ENCODE measurements at places on chromosomes 1 and 21. TPM values are rescaled to one million over a fixed set of nuclear protein-coding genes. Genes with fewer than 3 reads are reported as not detected.

GRCh38 chr1:147273409-147274336, 31.2 kb downstream of the CHD1L start:
- DNase-seq: no peak

- peak; percentile 38 for DNase-seq
These were observed 65.9 kb upstream of the ATP5PO start for GRCh38 chr21:33981391-33982101.

DNA sequence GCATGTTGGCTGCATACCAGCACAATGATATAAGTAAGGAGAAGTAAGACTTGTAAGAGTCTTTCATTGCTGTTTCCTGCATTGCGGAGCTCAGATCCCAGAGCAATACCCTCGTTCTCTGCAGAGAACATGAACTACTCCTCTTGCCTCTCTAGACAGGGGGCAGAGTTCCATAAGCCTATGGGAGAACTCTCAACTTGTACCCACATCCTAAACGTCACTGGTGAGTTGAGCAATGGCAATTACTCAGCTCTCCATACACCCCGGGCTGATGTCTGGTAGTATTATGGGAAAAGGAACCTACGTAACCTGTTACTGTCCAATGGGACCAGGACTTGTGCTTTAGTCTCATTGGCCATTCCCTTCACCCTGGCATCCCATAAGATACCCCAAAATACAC, 27.3 kb upstream of the ZNF496 start:
- DNase-seq: no peak

DNA sequence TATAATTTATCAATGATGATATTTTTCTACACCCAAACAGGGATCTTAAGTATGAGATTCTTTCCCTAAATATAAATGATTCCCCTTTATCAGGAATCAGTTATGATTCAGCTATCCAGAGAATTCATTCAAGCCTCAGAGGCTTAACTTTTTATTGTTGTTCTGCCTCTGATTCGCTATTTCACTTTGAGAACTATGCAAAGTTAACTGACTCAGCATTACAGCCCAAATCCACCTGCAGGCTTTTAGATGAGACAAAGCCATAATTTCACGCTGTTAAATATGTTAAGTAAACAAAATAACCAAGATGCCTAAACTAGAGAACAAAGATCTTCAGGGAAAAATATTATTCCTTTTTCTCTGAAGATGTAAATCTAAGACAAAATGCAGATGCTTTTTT, 8.5 kb downstream of the SCYL3 start:
- no peak for DNase-seq

- no peak for DNase-seq
These were observed 27.7 kb downstream of the DSTYK start for GRCh38 chr1:205183676-205184335.

DNA sequence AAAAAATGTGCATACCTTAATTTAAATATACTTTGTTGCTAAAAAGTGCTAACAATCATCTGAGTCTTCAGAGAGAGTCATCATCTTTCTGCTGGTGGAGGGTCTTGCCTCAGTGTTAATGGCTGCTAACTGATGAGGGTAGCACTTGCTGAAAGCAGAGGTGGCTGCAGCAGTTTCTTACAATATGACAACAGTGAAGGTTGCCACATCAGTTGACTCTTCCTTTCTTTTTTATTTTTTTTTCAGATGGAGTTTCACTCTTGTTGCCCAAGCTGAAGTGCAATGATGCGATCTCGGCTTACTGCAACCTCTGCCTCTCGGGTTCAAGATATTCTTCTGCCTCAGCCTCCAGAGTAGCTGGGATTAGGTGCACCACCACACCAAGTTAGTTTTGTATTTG, 2.6 kb upstream of the CFAP45 start:
- DNase-seq: no peak

- no peak for DNase-seq
These were observed 66.5 kb upstream of the IGSF21 start for GRCh38 chr1:18041102-18041501.

DNA sequence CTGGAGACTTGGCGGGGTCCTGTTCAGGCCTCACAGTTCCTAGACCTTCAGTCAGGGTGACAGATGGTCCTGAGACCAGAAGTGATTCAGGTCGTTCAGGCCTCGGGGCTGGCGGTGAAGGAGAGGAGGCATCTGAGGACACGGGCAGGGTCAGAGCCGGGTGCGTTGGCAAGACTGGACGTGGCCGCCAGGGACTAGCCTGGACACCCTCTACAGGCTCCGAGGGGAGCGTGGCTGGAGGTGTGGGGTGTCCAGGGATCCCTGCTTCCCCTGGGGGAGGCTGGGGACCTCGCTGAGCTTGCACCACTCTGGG, 64.0 kb upstream of the TARDBP start:
- DNase-seq: no peak

DNA sequence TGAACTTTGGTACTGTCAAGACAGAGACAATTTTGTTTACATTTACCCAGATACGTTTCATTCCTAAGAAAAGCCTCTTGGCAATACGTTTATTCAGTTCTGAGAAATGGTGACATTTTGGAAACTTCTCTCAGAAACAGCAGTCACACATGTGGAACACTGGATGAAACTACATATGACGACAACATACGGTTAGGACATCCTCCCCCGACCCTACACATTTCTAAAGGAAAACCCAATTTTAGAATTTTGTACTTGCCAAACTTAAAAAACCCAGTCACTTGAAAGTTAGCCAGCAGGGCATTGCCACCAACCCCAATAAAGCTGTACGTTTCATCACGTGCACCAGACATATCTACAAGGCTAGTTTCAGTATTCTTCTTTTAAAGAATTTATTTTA, 56.8 kb downstream of the ITGB3BP start:
- DNase-seq: no peak

DNA sequence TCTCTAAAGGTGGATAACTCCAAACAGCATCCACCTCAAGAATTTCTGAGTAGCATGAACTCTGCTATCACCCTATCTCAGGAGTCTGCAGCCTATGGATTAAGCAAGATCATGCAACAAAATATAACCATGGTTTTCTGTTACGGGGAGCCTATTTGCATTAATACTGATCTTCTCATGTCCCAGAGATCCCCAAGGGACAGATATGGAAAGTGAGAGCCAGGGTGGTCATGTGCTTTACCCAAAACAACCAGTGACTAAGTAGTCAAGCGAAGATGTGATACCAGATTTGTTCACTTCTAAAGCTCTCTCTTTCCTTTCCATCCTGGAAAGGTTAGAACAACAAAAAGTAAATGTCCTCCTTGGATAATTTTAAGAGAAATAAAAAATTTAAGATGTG, 125.1 kb downstream of the PRRX1 start:
- no peak for DNase-seq

DNA sequence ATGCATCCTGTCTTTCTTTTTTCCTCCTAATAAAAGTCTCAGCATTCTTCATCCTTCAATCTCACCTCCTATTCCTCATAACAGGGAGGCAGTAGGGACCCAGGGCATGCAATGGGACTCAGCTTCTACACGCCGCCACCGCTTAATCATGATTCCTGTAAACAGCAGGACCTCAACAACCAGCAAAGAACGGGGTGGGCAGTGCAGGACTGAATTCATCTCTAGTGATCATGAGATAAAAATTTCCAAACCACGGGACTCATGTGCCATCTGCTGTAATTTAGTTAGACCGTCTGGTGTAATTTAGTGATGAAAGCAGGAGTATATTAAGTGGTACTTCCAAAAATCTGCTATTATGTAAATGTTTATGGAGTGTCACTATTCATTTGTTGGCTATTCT, 5.4 kb downstream of the PRAMEF12 start:
- no peak for DNase-seq

DNA sequence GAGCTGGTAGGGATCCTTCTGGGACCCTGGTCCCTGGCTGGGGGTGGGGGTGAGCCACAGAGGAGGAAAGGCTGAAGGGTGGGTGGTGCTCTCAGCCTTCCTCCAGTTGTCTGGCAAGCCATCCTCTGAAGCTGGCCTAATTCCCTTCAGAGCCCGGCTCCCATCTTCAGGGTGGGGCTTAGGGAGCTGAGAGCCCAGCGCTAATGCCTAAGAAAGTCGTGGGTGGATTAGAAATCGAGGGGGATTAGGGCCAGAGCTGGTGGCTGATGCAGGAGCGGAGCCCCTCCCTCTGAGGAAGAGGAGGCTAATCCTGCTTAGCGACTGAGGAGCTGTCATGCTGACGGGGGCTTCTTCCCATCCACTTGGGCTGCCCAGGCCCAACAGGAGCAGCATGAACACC, 30.8 kb upstream of the DMBX1 start:
- no peak for DNase-seq

- DNase-seq: no peak
These were observed 71.0 kb downstream of the SH3GLB1 start for GRCh38 chr1:86775395-86775794.

Gene KIF21B
- 1.0 TPM for total RNA-seq

Gene EPHA2
- 24.1 TPM for total RNA-seq

Gene ATP1A4
- not detected for total RNA-seq

Gene PDZK1IP1
- 1.9 TPM for total RNA-seq

Gene RYR2
- total RNA-seq: 446 TPM

Gene TNFRSF25
- 5.5 TPM for total RNA-seq

Gene FAM78B
- 11.9 TPM for total RNA-seq

Gene UBL4B
- not detected for total RNA-seq

Gene LCE1A
- not detected for total RNA-seq

Gene PLA2G2D
- not detected for total RNA-seq

Data from left cardiac atrium (tissue), 4 donors.